ENCODE measurements at places on chromosomes 5 and 9.

DNA sequence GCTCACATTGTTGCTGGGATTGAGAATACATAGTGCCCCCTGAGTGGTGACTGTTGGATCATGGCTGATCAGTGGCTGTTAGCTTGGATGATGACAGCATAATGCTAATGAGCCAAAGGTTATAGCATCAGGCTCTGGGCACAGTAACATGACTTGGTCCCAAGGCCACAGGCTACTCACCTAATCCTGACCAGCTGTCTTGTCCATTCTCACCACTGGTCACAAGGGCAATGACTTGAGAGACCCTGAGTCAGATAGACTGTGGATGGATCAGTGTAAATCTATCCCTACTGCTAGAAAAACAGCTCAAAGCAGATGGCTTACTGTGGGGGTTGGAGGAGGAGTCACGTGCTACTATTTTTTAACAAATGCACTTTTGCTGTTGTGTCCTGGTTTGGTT is 74.7 kb downstream of the AOPEP start:
- no peaks in the 10 kb centered on the region for H3K27me3 ChIP-seq
- peaks cover 2% of the 10 kb centered on the region for H3K36me3 ChIP-seq
- no peak overlapping the region for H3K4me3 ChIP-seq
- no peaks in the 10 kb centered on the region for H3K4me1 ChIP-seq
- no peak for DNase-seq
- no peak overlapping the region for H3K27ac ChIP-seq

GRCh38 chr5:78783434-78784130 is 135.0 kb upstream of the LHFPL2 start:
- no peak for DNase-seq
- H3K4me1 ChIP-seq, result peaks cover 3% of the 10 kb centered on the region
- no peaks in the 10 kb centered on the region for H3K36me3 ChIP-seq
- no peaks in the 10 kb centered on the region for H3K27me3 ChIP-seq

GRCh38 chr9:92142329-92142728 is 27.1 kb upstream of the SPTLC1 start:
- no peaks in the 10 kb centered on the region for H3K36me3 ChIP-seq
- peaks cover 11% of the 10 kb centered on the region for H3K4me1 ChIP-seq
- no peak overlapping the region for H3K27ac ChIP-seq
- no peak overlapping the region for H3K4me3 ChIP-seq
- no peak for DNase-seq
- H3K27me3 ChIP-seq, result peaks cover 8% of the 10 kb centered on the region

- no peak for DNase-seq
- no peaks in the 10 kb centered on the region for H3K27me3 ChIP-seq
- no peaks in the 10 kb centered on the region for H3K36me3 ChIP-seq
- no peak overlapping the region for H3K27ac ChIP-seq
Observed at GRCh38 chr5:95668216-95668615, 14.6 kb downstream of the SPATA9 start.

DNA sequence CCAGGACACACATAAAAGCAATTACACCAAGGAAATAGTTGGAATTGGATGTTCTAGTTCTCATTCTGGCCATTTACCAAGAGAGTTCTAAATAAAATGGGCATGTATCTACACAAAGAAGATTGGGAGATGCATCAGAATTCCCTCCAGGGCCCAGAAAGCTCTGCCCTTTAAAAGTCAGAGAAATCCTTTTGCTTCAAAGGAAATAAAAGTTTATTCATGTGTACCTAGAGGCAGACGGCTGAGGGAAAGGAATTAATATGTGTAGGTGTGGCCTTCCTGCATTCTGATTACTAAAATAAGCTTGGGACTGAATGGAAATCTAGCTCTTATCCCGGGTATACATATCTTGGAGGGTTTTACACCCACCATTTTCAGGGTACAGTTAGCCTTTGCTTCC is 719.4 kb downstream of the SEMA5A start:
- H3K27me3 ChIP-seq, result no peaks in the 10 kb centered on the region
- H3K27ac ChIP-seq, result no peak overlapping the region
- H3K4me1 ChIP-seq, result no peaks in the 10 kb centered on the region
- no peak overlapping the region for H3K4me3 ChIP-seq

GRCh38 chr5:9386945-9387344 is 158.9 kb downstream of the SEMA5A start:
- no peak overlapping the region for H3K4me3 ChIP-seq
- no peaks in the 10 kb centered on the region for H3K36me3 ChIP-seq
- H3K27ac ChIP-seq, result no peak overlapping the region

DNA sequence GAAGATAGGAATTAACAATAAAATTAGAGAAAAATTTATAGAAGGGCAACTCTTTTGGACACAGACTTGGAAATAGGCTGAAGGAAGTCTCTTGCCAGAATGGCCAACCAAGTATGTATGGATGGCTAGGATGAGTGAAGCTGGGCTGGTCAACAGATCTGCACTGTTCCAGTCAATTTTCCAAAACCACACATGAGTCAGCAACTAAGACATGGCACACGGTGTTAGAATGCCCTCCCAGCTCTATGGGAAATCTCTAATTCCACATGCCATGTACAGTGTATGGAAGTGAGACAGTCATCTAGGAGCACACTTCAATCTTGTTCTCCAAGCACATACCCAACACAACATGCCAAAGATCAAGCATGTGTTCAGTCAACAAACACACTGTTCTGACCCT is 129.6 kb downstream of the GLIS3 start:
- no peak overlapping the region for H3K27ac ChIP-seq
- no peaks in the 10 kb centered on the region for H3K4me1 ChIP-seq
- H3K4me3 ChIP-seq, result no peak overlapping the region
- no peaks in the 10 kb centered on the region for H3K27me3 ChIP-seq

DNA sequence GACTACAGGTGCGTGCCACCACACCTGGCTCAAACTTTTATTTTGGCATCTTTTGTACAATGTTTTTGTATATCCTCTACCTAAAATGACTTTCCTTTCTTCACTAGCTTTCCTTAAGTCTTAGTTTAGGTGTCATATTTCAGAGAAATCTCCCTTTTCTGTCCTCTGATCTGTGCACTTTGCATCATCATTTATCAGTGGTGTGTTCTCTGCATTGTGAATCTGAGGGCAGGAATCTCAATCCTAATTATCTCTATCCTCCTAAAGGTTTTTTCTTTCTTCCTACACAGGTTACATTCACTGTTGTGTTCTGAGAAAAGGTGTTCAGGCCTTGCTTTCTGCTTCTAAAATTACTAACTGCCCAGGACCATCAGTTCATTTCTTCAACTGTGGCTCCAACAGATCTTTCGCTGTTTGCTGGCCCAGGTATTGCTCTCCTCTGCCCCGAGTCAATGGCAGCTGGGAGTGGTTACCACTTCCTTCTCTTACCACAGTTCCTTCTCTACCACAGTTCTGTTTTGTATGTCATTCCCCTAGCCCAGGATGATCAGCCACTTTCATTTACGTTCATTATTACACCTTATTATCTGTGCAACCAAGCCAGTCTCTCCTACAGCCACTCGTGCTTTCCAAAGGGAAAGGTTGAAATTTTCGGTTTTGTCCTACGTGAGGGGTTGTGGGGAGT is 14.0 kb downstream of the TGFBR1 start:
- H3K4me3 ChIP-seq, result peak overlapping the region; percentile 6
- H3K36me3 ChIP-seq, result no peaks in the 10 kb centered on the region
- H3K27ac ChIP-seq, result peak overlapping the region; percentile 66
- no peak for DNase-seq
- peaks cover 14% of the 10 kb centered on the region for H3K4me1 ChIP-seq

DNA sequence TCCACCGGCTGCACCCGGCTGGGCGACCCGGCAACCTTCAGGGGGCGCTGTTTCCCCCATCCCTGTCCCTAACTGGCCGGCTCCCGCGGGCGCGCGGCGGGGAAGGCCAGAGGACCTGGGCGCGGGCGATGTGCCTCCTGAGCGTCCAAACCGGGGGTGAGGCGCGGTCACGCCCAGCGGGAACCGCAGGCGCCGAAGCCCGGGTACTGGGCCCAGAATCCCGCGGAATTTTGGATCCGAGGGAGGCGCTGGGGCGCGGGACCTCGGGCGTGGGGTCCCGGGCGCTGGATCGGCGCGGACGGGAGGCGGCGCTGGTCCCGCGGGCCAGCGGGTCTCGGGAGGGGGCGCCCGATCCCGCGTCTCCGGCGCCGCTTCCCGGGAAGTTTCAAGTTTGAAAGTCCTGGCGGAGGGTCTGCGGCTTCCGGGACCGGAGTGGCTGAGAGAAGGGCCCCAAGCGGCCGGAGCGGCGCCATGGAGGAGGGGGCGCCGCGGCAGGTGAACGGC is at the start of gene PKN3:
Gene PKN3, plus strand, starts transcription at position 59 of the 504 bp plus-strand sequence. Its CDS starts 413 bp downstream, at position 472.
- H3K4me3 ChIP-seq, result peak within 1 kb of the TSS; percentile 46
- H3K27me3 ChIP-seq, result no peaks in the 10 kb centered on the region
- H3K27ac ChIP-seq, result no peak within 1 kb of the TSS
- H3K4me1 ChIP-seq, result peaks cover 19% of the 10 kb centered on the region
- no peaks in the 10 kb centered on the region for H3K36me3 ChIP-seq

- H3K4me3 ChIP-seq, result no peak overlapping the region
- H3K27ac ChIP-seq, result no peak overlapping the region
- H3K27me3 ChIP-seq, result no peaks in the 10 kb centered on the region
- DNase-seq, result no peak
- H3K4me1 ChIP-seq, result no peaks in the 10 kb centered on the region
- no peaks in the 10 kb centered on the region for H3K36me3 ChIP-seq
Observed at GRCh38 chr9:14434971-14435718, 121.2 kb upstream of the NFIB start.

DNA sequence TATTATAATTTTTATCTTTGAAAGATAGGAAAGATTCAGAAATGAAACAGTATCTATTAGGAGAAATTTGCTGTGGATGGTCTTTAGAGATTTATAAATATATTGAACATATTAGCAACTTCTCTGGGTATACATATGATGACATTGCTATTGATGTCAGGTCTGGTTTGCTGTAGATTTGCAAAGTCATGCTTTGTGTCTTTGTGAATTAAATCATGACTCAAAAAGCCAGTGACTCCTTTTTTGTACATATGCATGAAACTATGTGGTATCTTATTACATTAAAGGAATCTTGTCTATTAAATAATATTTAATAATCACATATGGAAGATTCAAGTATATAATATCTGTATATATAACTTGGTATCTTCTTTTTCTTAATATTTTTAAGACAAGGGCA is 141.9 kb downstream of the ST8SIA4 start:
- no peak for DNase-seq
- no peak overlapping the region for H3K27ac ChIP-seq
- no peaks in the 10 kb centered on the region for H3K4me1 ChIP-seq
- no peaks in the 10 kb centered on the region for H3K27me3 ChIP-seq
- H3K4me3 ChIP-seq, result no peak overlapping the region
- H3K36me3 ChIP-seq, result no peaks in the 10 kb centered on the region

- no peaks in the 10 kb centered on the region for H3K4me1 ChIP-seq
- H3K4me3 ChIP-seq, result no peak overlapping the region
- H3K27me3 ChIP-seq, result no peaks in the 10 kb centered on the region
- no peaks in the 10 kb centered on the region for H3K36me3 ChIP-seq
Observed at GRCh38 chr9:36779582-36779981, 206.9 kb downstream of the MELK start.

DNA sequence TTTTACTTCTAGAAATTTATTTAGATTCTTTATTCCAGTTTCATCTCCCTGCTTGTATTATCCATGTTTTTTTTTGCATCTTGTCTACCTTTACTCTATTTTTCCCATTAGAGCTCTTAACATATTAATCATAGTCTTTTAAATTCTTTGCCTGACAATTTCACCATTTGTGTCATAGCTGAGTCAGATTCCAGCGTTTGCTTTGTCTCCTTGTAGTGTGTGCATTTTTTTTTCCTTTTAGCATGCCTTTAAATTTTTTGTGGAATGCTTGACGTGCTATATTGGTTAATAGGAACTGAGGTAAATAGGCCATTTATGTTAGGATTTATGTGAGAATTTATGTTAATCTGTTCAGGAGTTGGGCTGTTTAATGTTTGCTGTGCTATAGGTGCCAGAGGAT is 41.8 kb upstream of the NFIL3 start:
- no peak overlapping the region for H3K4me3 ChIP-seq
- H3K27me3 ChIP-seq, result no peaks in the 10 kb centered on the region
- no peak for DNase-seq
- H3K27ac ChIP-seq, result no peak overlapping the region
- no peaks in the 10 kb centered on the region for H3K36me3 ChIP-seq

DNA sequence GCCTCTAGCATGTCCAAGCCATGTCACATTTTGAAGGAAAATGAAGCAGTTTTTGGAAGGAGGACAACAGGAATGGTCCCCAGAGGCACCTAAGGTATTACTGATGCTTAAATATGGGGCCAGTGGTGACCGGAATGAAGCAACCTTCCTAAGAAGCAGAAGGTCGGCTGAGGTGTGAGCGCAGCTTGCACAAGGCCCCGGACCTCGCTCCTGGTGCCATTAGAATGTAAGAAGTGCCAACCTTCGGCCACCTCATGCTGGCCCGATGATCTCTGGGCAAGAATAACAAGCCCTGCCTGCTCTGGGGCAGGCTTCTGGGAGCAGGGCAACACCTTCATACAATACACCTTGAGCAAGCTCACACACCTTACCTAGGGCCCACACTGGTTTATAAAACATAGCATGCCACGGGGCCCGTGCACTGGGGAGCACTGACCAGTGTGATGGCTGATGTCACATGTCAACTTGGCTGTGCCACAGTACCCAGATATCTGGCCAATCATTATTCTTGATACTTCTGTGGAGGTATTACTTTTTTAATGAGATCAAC is 21.9 kb downstream of the SEMA4D start:
- no peak for DNase-seq
- peaks cover 23% of the 10 kb centered on the region for H3K36me3 ChIP-seq
- no peak overlapping the region for H3K4me3 ChIP-seq
- H3K27ac ChIP-seq, result no peak overlapping the region

DNA sequence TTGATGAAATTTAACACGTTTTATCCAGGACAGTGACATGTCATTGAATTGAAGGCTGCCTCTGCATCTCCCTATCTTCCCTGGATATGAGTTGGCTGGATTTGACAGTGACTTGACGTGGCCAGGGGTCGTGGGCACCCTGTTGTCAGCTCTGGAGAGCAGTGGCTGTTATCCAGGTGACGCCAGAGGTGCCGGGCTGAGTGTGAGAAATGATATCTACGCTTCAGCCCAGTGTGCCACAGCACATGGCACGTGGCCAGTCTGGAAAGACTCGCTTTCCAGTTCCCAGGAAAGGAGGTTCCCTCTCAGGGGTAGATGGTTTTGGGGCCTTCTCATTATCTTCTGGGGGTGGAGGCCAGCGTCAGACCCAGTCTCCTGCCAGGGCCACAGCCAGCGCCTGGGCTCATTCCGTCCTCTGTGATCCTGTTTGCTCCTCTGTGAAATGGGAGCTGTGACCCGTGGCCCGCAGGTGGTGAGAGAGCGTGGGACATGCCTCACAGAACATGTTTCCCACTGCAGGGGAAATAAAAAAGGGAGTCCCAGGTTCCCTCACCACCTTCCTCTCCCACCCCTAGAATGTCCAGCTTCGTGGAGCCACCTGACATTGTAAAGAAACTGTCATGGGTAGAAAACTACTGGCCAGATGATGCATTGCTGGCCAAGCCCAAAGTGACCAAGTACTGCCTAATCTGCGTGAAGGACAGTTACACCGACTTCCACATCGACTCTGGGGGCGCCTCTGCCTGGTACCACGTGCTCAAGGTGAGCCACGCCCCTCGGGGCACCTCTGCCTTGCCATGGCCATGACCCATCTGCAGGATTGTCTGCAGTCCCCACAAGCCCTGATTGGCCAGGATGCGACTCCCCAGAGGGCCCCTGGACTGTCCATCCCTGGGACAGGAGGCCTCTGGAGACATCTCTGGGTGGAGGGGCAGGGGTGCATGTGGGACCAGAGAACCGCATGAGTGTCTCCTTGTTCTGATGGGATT is 76.5 kb downstream of the PHF2 start:
- no peak overlapping the region for H3K4me3 ChIP-seq
- H3K27ac ChIP-seq, result no peak overlapping the region
- no peaks in the 10 kb centered on the region for H3K4me1 ChIP-seq
- no peak for DNase-seq
- no peaks in the 10 kb centered on the region for H3K27me3 ChIP-seq
